ENCODE measurements at places on chromosomes 5 and 9. TPM values are rescaled to one million over a fixed set of nuclear protein-coding genes. Genes with fewer than 3 reads are reported as not detected.

- no peak for DNase-seq
Observed at GRCh38 chr9:107847978-107848964, 358.7 kb upstream of the KLF4 start.

GRCh38 chr5:86909418-86910295 lies 291.9 kb downstream of the COX7C start:
- DNase-seq = no peak

- DNase-seq = no peak
Observed at GRCh38 chr9:89843591-89843990, 238.8 kb downstream of the GADD45G start.

GRCh38 chr5:143886651-143887638 lies 75.0 kb downstream of the HMHB1 start:
- peak; percentile 69 for DNase-seq

DNA sequence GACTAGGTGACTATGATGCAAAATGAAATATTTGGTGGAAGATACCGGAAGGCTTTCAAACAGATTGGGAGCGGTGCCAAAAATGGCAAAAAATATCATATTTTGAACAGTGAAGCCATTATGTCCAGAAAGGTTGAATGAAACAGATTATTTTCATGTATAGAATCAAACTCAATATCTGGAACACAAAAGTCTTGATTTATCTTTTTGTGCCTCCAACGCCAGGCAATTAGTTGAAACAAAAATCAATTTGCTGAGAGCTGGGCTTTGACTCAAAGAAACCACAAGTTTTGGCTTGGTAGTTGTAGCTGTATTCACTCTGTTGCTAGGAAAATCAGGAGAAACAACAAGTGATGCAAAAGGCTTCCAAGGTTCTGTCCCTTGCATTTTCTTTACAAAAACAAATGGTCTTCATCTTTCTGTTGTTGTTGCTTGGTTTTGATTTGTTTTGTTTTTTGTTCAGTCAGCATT lies 421.7 kb upstream of the TYRP1 start:
- DNase-seq = no peak

DNA sequence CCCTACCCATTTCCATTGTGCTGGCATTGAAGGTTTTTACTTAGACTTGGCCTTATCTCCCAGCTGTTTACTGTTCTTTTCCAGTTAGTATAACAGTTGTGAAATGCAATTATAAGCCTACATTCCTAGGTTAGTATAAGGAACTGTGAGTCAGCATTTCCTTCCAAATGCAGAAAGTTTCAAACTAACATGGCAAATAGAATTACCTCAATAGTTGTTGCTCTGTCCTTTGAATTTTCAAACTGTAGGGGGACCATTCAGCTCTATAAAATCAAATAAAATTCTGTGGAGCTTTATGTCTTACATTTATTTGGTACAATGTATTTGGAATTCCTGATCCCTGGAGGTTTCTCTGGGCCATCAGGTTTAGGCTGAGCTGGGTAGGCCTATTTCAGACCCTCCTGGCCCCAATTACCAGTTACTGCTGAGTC lies 47.2 kb downstream of the ARHGEF28 start:
- no peak for DNase-seq

- no peak for DNase-seq
Observed at GRCh38 chr9:112572416-112572815, 85.8 kb downstream of the KIAA1958 start.

GRCh38 chr9:124869466-124869985 lies 7.6 kb downstream of the ARPC5L start:
- no peak for DNase-seq

GRCh38 chr5:111887706-111888105 lies 130.7 kb upstream of the NREP start:
- no peak for DNase-seq

Gene PCDHB8
- total RNA-seq = 4.5 TPM

Gene C5orf58
- not detected for total RNA-seq

Gene ABO
- 10.9 TPM for total RNA-seq

Measured in sciatic nerve (tissue), 2 donors.